Right lung (tissue), 10 donors: ENCODE measurements at places on chromosomes 16 and 17. TPM values are rescaled to one million over a fixed set of nuclear protein-coding genes. Genes with fewer than 3 reads are reported as not detected.

Gene RNF222
- 0.05 TPM for polyA plus RNA-seq

Gene MYL11
- polyA plus RNA-seq, result 353 TPM

Gene KRT33B
- polyA plus RNA-seq, result not detected

Gene ALDH3A1
- 0.67 TPM for polyA plus RNA-seq

Gene CHRNE
- 1.0 TPM for polyA plus RNA-seq

Gene GAS2L2
- polyA plus RNA-seq, result 0.90 TPM

Gene MLYCD
- 3.2 TPM for polyA plus RNA-seq

Gene SECTM1
- polyA plus RNA-seq, result 1.4 TPM

Gene HIGD1B
- 21.7 TPM for polyA plus RNA-seq

Gene ITGB3
- 7.6 TPM for polyA plus RNA-seq

Gene IGSF6
- 3.7 TPM for polyA plus RNA-seq

Gene SLC5A2
- polyA plus RNA-seq, result 9.0 TPM

Gene CRYM
- polyA plus RNA-seq, result 1.1 TPM

Gene ACAP1
- 7.6 TPM for polyA plus RNA-seq

Gene ZNF469
- polyA plus RNA-seq, result 1.5 TPM

Gene KRT39
- polyA plus RNA-seq, result not detected

Gene GLIS2
- 13.7 TPM for polyA plus RNA-seq

Gene ARL4D
- polyA plus RNA-seq, result 9.6 TPM

Gene CD300H
- polyA plus RNA-seq, result 0.34 TPM

Gene SMIM36
- polyA plus RNA-seq, result 0.22 TPM

Gene TMIGD1
- polyA plus RNA-seq, result not detected

Gene RASL10B
- 3.8 TPM for polyA plus RNA-seq

Gene CALB2
- polyA plus RNA-seq, result not detected

Gene TBC1D28
- not detected for polyA plus RNA-seq

Gene ALOX12
- 4.3 TPM for polyA plus RNA-seq

Gene MPP2
- polyA plus RNA-seq, result 5.1 TPM

Gene KCNH6
- polyA plus RNA-seq, result 1.0 TPM

Gene DNAAF8
- polyA plus RNA-seq, result 1.7 TPM

Gene OR1D2
- 0.03 TPM for polyA plus RNA-seq

Gene GRAPL
- 10.7 TPM for polyA plus RNA-seq

Gene KREMEN2
- 0.26 TPM for polyA plus RNA-seq

Gene NPTX1
- 4.1 TPM for polyA plus RNA-seq

Gene IL21R
- polyA plus RNA-seq, result 2.9 TPM

Gene TLCD1
- 8.7 TPM for polyA plus RNA-seq

Gene SDK2
- polyA plus RNA-seq, result 10.0 TPM

Gene CTRL
- 3.8 TPM for polyA plus RNA-seq

Gene COG7
- 39.7 TPM for polyA plus RNA-seq

Gene MRPL28
- 48.7 TPM for polyA plus RNA-seq

Gene OR3A3
- polyA plus RNA-seq, result not detected

Gene MPV17L
- polyA plus RNA-seq, result 4.9 TPM

Gene TBC1D3C
- not detected for polyA plus RNA-seq

Gene TMEM95
- not detected for polyA plus RNA-seq

Gene TEKT3
- polyA plus RNA-seq, result 3.3 TPM

Gene YBX2
- 2.4 TPM for polyA plus RNA-seq

Gene PIK3R6
- polyA plus RNA-seq, result 1.7 TPM

Gene CCL4
- polyA plus RNA-seq, result 6.5 TPM

Gene KRT40
- not detected for polyA plus RNA-seq

Gene OTOP2
- not detected for polyA plus RNA-seq

Gene CETP
- polyA plus RNA-seq, result 11.3 TPM

Gene ALOX12B
- not detected for polyA plus RNA-seq
